Progenitor cell of endocrine pancreas (in vitro differentiated cells): ENCODE measurements at places on chromosomes 1 and 21. TPM values are rescaled to one million over a fixed set of nuclear protein-coding genes. Genes with fewer than 3 reads are reported as not detected.
A peak's percentile ranks its signal among the peaks of the same experiment; 100 is the strongest.

DNA sequence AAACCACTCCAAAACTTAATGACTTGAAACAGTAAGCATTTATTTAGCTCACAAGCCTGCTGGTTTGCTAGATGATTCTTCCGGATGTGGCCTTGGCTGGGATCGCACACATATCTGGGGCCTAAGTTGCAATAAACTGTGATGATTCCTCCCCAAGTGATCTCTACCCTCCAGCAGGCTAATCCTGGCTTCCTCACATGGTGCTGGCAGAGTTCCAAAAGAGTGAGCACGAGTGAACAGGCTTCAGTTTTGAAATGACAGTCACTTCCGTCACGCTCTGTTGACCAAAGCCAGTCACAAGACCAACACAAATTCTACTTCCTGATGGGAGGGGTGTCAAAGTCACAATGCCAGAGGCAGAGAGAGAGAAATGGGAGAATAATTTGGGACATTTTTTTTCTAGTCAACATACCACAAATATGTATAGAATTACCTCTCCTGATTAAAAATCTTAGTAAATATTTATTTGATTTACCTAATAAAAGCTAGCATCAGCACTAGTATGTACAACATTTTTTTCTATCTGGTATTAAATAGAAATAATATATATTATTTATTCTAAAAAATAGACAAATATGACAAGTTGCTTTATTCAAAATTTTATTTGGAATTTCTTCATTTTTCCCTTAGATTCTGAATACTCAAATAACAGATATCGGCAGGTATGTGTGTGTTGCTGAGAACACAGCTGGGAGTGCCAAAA, 292.7 kb downstream of the TPR start:
- no peak overlapping the region for H3K4me3 ChIP-seq
- no peak for DNase-seq
- no peak overlapping the region for H3K27ac ChIP-seq
- H3K27me3 ChIP-seq: no peaks in the 10 kb centered on the region
- peaks cover 1% of the 10 kb centered on the region for H3K4me1 ChIP-seq

FMO1 gene
- 0.67 TPM in 1 of 2 replicates, not detected in the other for total RNA-seq

DNA sequence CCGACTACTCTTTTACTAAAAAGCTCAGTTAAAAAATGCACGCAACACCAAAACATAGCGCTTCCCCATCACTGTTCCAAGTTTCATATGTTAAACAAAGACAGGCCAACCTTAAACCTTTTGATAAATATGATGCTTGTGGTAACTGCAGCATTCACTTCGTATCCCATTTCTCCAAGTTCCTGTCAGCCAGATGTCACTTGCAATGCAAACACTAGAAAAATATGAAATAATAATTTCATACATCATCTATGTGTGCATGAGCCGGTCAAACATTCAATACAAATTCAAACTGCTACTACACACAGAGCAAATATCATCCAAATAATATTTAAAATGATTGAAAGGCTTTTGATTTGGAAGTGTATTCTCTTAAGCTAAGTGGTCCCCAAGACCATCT, 636.5 kb downstream of the LMO4 start:
- no peaks in the 10 kb centered on the region for H3K27me3 ChIP-seq
- H3K27ac ChIP-seq: no peak overlapping the region
- H3K4me1 ChIP-seq: no peaks in the 10 kb centered on the region
- no peaks in the 10 kb centered on the region for H3K36me3 ChIP-seq
- DNase-seq: no peak
- no peak overlapping the region for H3K4me3 ChIP-seq

DNA sequence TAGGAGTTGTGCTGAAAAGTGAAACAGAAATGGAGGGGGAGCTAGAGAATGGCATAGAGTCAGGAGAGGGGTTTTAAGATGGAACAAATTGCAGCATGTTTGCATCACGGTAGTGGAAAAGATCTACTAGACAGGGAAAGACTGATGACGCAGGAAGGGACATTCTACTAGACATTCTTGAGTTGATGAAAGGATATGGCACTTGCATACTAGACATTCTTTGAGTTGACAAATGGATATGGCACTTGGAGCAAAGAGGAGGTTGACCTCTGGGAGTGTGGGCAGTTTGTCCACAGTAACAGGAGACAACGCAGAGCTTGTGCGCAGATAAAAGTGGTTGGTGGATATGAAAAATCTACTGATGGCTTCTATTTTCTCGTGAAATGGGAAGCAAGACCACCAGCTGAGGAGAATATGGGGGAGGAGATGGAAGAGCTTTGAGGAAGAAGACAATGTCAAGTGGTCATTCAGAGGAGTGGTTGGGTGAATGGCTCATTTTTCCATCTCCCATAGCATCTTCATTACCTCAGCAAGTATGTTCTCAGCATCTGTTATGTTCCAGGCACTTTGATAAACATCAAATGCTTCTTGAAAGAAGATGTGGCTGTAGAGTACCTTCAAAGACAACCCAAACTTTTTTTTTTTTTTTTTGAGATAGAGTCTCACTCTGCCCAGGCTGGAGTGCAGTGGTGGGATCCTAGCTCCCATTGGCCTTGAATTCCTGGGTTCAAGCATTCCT, 2.4 kb upstream of the CTPS1 start:
- H3K4me1 ChIP-seq: peaks cover 16% of the 10 kb centered on the region
- no peaks in the 10 kb centered on the region for H3K36me3 ChIP-seq
- no peak for DNase-seq
- H3K4me3 ChIP-seq: no peak overlapping the region

DNALI1 gene
- 72.1 and 75.4 TPM in 2 replicates for total RNA-seq

AADACL3 gene
- total RNA-seq: not detected in 2 replicates

GRCh38 chr21:40634141-40634540, 212.8 kb downstream of the DSCAM start:
- H3K4me1 ChIP-seq: peaks cover 11% of the 10 kb centered on the region
- peaks cover 9% of the 10 kb centered on the region for H3K27me3 ChIP-seq
- no peaks in the 10 kb centered on the region for H3K36me3 ChIP-seq
- no peak for DNase-seq
- H3K4me3 ChIP-seq: no peak overlapping the region

ADAMTSL4 gene
- total RNA-seq: 5.5 and 6.9 TPM in 2 replicates

ACTL8 gene
- not detected in 2 replicates for total RNA-seq

- no peaks in the 10 kb centered on the region for H3K4me1 ChIP-seq
- H3K27ac ChIP-seq: no peak overlapping the region
- no peaks in the 10 kb centered on the region for H3K36me3 ChIP-seq
- H3K4me3 ChIP-seq: no peak overlapping the region
- no peaks in the 10 kb centered on the region for H3K27me3 ChIP-seq
- no peak for DNase-seq
Measured at GRCh38 chr1:221644663-221645258, 97.1 kb downstream of the DUSP10 start.

DNA sequence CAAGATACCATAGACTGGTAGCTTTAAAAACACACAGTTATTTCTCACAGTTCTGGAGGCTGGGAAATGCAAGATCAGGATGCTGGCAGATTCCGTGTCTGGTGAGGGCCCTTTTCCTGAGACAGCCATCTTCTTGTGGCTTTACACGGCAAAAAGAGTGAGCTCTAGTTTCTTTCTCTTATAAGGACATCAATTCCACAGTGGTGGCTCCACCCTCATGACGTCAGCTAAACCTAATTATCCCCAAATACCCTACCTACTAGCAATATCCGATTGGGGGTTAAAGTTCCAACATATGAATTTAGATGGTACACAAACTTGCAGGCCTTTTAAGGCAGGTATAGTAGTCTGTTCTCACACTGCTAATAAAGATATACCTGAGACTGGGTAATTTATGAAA, 77.7 kb downstream of the PRRX1 start:
- H3K4me1 ChIP-seq: peaks cover 2% of the 10 kb centered on the region
- no peak overlapping the region for H3K4me3 ChIP-seq
- no peak for DNase-seq
- no peaks in the 10 kb centered on the region for H3K36me3 ChIP-seq
- peaks cover 11% of the 10 kb centered on the region for H3K27me3 ChIP-seq
- H3K27ac ChIP-seq: no peak overlapping the region

DNA sequence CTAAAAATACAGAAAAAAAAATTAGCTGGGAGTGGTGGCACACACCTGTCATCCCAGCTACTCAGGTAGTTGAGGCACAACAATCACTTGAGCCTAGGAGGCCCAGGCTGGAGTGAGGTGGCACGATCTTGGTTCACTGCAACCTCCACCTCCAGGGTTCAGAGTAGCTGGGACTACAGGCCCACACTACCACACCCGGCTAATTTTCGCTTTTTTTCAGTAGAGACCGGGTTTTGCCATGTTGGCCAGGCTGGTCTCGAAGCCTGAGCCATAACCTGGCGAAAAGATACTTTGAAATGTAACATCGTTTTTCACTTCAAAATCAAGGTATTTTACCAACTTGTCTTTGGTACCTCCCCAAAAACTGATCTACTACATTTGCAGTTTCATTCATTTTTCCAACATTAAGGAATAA, 6.1 kb downstream of the GAS5 start:
- no peak for DNase-seq
- H3K4me3 ChIP-seq: no peak overlapping the region
- H3K4me1 ChIP-seq: peaks cover 24% of the 10 kb centered on the region
- peaks cover 42% of the 10 kb centered on the region for H3K36me3 ChIP-seq
- peak overlapping the region; percentile 91 for H3K27ac ChIP-seq
- no peaks in the 10 kb centered on the region for H3K27me3 ChIP-seq

FALEC gene
- total RNA-seq: 0.57 TPM in 1 of 2 replicates, not detected in the other

- DNase-seq: no peak
- H3K4me1 ChIP-seq: peaks cover 34% of the 10 kb centered on the region
- H3K36me3 ChIP-seq: no peaks in the 10 kb centered on the region
- H3K27me3 ChIP-seq: no peaks in the 10 kb centered on the region
- H3K27ac ChIP-seq: no peak overlapping the region
- H3K4me3 ChIP-seq: no peak overlapping the region
Measured at GRCh38 chr1:80535466-80535865, 1265.3 kb upstream of the ADGRL2 start.

ODF2L gene
- total RNA-seq: 111 and 113 TPM in 2 replicates

AGMAT gene
- total RNA-seq: 3.1 and 4.0 TPM in 2 replicates

PEX19 gene
- 73.8 and 74.8 TPM in 2 replicates for total RNA-seq

GRCh38 chr1:86774305-86775295, 70.2 kb downstream of the SH3GLB1 start:
- H3K4me3 ChIP-seq: no peak overlapping the region
- H3K27me3 ChIP-seq: peaks cover 77% of the 10 kb centered on the region
- DNase-seq: no peak
- no peaks in the 10 kb centered on the region for H3K36me3 ChIP-seq
- H3K4me1 ChIP-seq: peaks cover 25% of the 10 kb centered on the region

GRCh38 chr1:18240906-18241305, 133.3 kb downstream of the IGSF21 start:
- no peaks in the 10 kb centered on the region for H3K4me1 ChIP-seq
- H3K4me3 ChIP-seq: no peak overlapping the region
- DNase-seq: no peak
- H3K36me3 ChIP-seq: no peaks in the 10 kb centered on the region

AMY1C gene
- total RNA-seq: not detected in 2 replicates

DNA sequence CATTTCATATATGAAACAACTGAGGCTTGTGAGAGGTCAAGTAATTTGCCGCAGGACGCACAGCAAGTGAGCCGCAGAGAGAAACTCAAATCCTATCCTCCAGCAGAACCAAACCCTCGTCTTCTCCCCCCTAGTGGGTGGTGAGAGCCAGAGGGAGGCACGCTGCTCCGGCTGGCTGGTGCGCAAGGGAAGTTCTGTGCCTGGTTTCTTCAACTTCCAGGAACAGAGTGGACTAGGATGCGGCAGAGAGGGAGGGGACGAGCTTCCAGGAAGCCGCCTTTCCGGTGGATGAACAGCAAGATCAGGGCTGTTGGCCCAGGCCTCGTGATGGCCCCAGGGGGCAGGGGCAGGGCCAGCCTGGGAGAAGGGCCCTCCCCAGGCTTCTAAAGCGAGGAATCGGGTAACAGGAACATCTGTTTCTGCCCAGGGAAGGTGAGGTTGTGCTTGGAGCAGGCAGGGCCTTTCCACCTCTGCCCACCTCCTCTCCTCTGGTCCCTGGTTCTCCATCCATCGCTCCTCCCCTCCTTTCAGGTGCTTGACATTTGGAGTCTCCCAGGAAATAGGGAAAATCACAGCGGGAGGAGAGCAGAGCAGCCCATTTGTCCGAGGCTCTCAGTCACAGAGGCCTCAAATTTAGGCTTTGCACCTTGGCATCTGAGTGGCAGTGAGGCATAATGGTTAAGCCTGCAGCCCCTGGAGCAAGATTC, 16.8 kb upstream of the PDIK1L start:
- no peaks in the 10 kb centered on the region for H3K27me3 ChIP-seq
- no peak overlapping the region for H3K4me3 ChIP-seq
- H3K27ac ChIP-seq: peak overlapping the region; percentile 90
- peaks cover 2% of the 10 kb centered on the region for H3K36me3 ChIP-seq
- no peak for DNase-seq

GRCh38 chr1:160211046-160211790, 6.0 kb downstream of the PEA15 start:
- no peak overlapping the region for H3K27ac ChIP-seq
- peaks cover 11% of the 10 kb centered on the region for H3K36me3 ChIP-seq
- no peak for DNase-seq
- H3K27me3 ChIP-seq: no peaks in the 10 kb centered on the region

DNA sequence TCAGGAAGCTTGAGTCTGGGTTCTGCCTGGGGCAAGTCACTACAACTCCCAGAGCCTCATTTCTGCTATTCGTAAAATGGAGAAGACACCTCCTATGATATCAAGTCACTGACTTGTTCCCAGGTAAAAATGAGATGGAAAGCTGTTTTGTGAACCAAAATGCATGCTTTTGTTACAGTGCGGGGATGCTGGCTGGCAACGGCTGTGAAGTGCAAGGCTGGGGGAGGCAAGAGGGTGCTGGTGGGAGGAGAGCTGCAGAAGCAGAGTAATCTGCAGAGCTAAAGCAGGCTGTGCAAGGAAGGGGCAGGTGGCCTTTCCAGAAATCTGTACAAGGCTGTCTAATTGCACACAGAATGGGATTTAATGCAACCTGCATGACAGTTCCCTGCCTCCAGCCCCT, 150.9 kb downstream of the CNIH3 start:
- peaks cover 15% of the 10 kb centered on the region for H3K4me1 ChIP-seq
- DNase-seq: no peak
- H3K27ac ChIP-seq: no peak overlapping the region
- H3K4me3 ChIP-seq: no peak overlapping the region

FCRLB gene
- 0.14 and 0.33 TPM in 2 replicates for total RNA-seq

CD48 gene
- not detected in 2 replicates for total RNA-seq

CYYR1 gene
- total RNA-seq: 25.8 and 27.5 TPM in 2 replicates

TMEM125 gene
- 38.7 and 41.1 TPM in 2 replicates for total RNA-seq

- H3K4me3 ChIP-seq: no peak overlapping the region
- H3K4me1 ChIP-seq: peaks cover 14% of the 10 kb centered on the region
- H3K27ac ChIP-seq: no peak overlapping the region
- DNase-seq: no peak
- H3K36me3 ChIP-seq: no peaks in the 10 kb centered on the region
- H3K27me3 ChIP-seq: peaks cover 63% of the 10 kb centered on the region
Measured at GRCh38 chr1:47549532-47549931, 111.7 kb downstream of the FOXD2 start.
